ENCODE measurements at places on chromosomes 4 and X.

- DNase-seq, result no peak
Measured at GRCh38 chr4:121822047-121822446, 1.6 kb downstream of the CCNA2 start.

DNA sequence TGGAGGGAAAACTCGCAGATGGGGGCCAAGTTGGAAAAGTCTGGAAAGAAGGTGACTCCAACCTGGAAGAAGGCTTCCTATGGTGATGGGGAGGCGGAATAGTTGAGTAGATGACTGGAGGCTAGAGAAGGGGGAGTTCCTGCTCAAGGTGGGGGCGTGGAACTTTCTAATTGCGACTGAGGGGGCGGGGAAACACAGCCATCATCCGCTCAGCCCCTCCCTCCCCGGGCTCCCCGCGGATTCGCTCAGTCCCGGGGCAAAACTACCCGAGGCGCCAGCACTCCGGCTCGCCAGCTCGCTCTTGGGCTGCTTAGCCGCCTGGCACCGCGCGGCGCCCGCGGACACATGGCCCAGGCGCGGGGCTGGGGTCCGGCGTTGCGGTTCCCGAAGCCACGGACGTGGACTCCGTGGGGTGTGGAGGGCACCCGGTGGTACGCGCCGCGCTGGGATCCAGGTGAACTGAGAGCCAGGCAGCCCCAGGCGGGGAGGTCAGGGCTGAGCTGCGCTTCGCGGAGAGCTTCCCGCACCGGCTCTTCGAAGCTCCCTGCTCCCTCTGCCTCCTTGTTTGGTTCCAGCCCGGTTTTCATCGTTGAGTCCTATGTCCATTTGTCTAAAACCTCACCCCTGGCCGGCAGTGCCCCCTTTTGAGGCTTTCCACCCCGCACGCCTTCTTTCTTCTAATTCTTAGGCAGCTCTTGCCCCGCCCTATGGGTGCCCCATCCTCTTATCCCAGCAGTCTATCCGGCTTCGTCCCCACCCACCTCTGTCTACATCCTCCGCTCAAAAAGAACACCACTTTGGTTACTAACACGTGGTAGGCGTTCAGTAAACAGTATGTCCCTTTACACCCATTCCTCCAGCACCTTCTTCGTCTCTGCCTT is 38.9 kb downstream of the STARD8 start:
- DNase-seq, result no peak

- DNase-seq, result no peak
Measured at GRCh38 chr4:142329313-142329712, 516.8 kb downstream of the INPP4B start.

- DNase-seq, result no peak
Measured at GRCh38 chrX:152926279-152926678, 28.4 kb downstream of the ZNF185 start.

DNA sequence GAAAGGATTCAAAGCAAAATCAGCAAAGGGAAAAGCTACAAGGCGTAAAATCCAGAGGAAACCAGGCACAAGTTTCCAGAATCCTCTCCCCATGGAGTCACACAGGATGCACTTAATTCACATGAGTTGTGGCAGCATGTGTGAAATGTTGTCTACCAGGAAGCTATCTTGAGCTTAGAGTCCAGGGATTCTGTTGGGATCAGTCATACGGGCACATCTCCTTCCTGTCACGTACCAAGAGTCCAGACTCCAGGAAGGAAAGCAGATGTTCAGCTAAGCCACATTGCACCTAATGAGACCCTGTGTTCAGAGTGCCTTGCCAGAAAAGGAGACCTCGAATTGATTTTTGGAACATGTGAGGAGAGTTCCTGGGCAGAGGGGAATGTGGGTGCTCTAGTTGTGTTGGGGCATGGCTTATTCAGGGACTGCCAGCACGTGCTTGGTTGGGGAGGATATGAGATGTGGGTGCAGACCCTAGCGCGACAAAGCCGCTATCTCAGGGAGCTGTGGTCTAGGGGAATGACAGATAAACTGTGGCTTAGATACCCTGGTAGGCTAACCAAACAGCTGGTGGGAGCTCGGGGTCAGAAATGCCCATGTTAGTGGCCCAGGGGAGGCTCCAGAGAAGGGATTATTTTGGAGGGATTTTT is 70.0 kb downstream of the EVC start:
- DNase-seq, result peak; percentile 12

GRCh38 chr4:182494103-182494502 is 250.9 kb downstream of the TENM3 start:
- no peak for DNase-seq

DNA sequence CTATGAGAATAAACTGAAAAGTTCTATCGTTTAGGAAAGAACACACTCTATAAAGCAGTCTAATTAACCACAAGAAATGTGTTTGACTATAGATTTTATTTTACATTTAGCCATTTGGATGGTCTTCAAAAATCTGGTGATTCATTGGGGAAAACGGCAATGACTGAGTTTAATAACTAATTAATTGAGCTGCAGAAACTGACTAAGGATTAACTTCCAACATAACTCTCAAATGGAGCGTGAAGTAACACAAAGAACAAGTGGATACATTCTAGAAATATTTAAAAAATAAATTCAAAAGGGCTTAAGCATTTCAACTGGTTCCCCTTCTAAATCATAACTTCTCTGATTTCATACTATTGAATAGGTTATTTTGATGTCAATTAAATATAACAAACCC is 1582.4 kb downstream of the PCDH18 start:
- DNase-seq, result no peak

DNA sequence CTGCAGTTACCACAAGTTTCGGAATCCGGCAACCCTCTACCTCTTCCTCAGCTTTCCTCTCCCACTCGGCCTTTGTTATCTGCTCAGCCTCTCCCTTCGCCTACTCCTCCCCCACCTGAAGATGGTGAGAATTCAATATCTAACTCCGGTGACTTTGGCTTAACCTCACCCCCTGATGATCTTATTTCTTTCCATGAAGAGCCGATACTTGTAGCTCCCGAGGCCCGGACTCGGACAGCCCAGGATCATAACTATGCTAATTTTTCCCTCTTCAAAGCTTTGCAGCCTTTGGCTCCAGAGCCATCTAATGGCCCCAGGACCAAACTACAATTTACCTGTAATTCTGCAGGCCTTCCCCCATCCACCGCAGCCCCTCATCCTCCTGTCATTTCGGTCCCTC is 32.0 kb upstream of the MGST2 start:
- no peak for DNase-seq

GRCh38 chr4:113531572-113531971 is 230.0 kb downstream of the CAMK2D start:
- no peak for DNase-seq

GRCh38 chrX:152884171-152884570 is 13.7 kb upstream of the ZNF185 start:
- DNase-seq, result no peak

GRCh38 chr4:22473268-22473667 is 42.6 kb downstream of the ADGRA3 start:
- DNase-seq, result no peak

GRCh38 chrX:134460005-134460861 is at the start of gene HPRT1:
Gene HPRT1, plus strand, starts transcription at chrX:134460165. Its CDS starts 147 bp downstream, at chrX:134460312.
- peak; percentile 87 for DNase-seq

DNA sequence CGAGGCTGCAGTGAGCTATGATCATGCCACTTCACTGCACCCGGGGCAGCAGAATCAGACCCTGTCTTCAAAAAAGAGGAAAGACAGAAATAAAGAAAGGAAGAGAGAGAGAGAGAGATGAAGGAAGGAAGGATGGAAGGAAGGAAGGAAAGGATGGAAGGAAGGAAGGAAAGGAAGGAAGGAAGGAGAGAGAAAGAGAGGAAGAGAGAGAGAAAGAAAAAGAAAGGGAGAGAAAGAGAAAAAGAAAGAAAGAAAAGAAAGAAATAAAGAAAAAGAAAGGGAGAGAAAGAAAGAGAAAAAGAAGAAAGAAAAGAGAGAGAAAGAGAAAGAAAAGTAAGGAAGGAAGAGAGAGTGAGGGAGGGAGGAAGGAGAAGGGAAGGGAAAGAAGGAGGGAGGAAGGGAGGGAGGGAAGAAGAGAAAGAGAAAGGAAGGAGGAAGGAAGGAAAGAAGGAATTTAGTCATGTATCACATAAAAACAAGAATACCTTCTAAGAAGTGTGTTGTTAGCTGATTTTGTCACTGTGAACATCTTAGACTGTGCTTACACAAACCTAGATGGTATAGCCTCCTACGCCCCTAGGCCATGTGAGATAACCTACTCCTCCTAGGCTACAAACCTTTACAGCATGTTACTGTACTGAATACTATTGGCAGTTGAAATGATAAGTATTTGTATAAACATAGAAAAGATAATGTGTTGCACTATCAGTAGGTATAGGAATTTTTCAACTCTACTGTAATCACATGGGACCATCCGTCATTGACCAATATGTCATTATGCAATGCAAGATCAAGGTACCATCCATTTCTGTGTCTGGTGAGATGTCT is 17.4 kb upstream of the AFF1 start:
- no peak for DNase-seq

- DNase-seq, result no peak
Measured at GRCh38 chr4:111296466-111296865, 673.6 kb upstream of the PITX2 start.

GRCh38 chr4:149708513-149709130 is 107.0 kb downstream of the IQCM start:
- no peak for DNase-seq

DNA sequence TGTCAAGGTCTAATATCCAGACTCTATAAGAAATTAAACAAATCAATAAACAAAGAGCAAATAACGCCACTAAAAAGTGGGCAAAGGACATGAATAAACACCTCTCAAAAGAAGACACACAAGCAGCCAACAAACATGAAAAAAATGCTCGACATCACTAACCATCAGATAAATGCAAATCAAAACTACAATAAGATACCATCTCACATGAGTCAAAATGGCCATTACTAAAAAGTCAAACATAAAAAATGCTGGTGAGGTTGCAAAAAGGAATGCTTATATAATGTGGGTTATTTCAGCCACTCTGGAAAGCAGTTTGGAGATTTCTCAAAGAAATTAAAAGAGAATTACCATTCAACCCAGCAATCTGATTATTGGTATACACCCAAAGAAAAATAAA is 481.1 kb downstream of the STPG2 start:
- DNase-seq, result no peak

- no peak for DNase-seq
Measured at GRCh38 chr4:14196131-14196530, 568.6 kb upstream of the BOD1L1 start.

GRCh38 chr4:131258361-131258760 is 1890.7 kb upstream of the PCDH10 start:
- DNase-seq, result no peak

DNA sequence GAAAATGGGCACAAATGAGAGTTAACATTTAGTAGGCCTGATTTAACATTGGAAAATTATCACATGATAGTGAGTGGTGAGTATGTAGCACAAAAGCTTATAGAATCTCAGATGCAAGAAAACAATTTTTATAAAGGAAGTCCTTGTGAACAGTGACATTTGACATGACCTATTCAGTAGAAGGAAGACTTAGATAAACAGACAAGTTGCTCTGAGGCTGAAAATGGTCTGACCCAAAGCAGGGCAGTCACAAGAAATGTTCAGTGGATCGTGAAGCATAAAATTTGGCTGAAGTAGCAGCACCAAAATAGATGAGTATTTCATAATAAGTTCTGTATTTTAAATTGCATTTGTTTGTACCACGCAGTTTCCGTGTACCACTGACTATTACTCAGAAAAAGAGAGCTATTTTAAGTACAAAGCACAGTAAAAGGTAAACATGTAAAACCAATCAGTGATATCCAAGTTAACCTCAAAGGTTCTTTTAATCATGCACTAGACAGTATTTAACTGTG is 605.7 kb upstream of the PABPC4L start:
- DNase-seq, result no peak

DNA sequence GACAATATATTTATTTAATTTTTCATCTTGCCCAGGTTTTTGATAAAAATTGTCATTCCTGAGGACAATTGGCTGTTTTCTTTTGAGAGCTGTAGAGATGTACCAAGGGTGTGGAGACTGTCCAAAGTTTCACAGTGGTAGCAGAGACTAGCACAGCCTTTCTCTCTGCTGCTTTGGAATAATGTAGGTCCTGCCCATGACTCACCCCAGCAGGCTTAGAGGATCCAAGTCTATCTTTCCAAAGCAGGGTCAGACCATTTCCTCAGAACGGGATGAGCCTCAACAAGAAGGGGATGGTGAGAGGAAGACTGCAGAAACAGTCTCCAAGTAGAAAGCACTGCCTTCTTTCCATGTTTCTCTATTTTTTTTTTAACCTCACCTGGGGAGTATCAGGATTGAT is 131.5 kb upstream of the RPL34 start:
- DNase-seq, result no peak

- no peak for DNase-seq
Measured at GRCh38 chr4:110630688-110631402, 8.0 kb upstream of the PITX2 start.

DNA sequence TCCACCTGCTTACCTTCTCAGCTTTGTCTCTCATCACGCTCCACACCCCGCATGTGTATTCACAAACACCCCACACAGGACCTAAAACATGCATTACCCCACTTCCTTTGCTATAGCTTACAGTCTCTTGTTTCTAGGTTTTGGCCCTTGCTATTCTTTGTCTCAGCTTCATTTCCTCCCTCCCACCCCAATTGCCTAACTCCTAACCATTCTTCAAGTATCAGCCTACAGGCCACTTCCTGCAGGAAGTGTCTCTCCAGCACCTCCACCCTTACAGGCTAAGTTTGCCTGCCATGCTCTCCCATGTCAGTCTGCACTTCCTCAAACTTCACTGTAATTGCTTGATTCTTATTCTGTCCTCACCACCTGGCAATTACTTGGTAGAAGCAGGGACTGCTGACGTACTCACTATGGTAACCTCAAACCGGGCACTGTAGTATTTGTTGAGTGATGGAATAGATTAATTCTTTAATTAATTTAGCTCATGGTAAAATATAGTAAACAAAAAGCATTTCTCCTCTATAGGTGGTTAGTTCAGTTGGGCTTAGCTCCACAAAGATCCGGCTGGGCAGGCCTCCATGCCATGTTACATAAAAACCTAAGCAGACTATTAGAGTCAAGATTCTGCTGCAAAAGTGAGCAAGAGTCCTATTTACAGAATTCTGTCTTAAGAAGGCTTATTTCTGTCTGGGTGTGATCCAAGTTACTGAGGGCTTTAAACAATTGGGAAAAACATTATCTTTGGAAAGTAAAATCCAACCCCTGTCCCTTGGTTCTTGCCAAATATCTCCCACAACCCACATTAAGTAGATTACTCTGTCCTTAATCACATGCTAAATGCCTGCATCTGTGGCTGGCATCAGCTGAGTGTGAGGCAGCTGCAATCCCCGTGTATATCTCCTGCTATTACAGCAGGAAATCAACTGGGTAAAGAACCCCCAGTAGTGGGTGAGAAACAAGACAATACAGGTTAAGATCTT is 124.7 kb upstream of the CPEB2 start:
- DNase-seq, result no peak

All from left forelimb (tissue), 1 donor.